ENCODE measurements at places on chromosomes 7 and 10.

GRCh38 chr10:88791924-88792323 is 10.6 kb upstream of the LIPM start:
- no peak for DNase-seq

DNA sequence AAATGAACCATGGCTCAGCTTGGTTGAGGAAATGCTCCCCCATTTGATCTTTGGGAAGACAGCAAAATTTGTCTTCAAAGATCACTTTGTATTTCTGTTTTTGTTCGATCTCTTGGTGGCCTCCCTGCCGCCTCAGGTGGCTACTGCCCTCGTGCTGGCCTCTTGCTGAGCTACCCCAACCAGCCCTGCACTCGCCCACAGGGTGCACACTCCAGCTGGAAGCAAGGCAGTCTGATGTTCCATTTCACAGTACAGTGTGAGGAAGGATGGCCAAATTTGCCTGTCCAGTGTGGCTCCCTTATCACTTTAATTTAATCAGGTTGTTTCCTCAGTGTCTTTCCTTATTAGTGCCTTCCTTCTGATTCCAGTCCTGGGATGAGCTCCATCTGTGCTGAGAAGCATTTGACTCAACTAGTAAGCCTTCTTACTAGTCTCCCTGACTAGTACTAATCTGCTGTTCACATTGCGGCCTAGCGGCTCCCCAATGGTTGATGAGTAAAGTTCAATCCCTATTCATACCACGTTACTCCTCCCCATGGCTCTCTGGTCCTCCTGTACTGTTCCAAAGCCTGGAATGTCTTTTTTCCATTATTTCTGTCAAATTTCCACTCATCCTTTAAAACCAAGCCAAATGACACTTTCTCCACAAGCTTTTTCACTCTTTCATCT is 8.2 kb downstream of the MYOF start:
- no peak for DNase-seq

GRCh38 chr7:101882595-101883564 is 65.5 kb downstream of the CUX1 start:
- peak; percentile 93 for DNase-seq

DNA sequence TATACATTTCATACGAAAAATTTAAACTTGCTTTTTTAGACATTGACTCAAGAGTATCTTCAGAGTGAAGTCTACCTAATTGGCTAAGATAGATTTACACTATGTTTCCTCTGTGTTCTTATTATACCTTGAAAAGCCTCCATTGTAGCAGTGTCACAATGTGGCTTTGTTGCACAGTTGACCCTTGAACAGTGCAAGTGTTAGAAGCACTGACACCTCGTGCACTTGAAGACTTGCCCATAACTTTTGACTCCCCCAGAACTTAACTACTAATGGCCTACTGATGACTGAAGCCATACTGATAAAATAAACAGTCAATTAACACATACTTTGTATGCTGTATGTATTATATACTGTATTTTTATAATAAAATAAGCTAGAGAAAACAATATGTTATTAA is 84.3 kb downstream of the CPED1 start:
- no peak for DNase-seq

GRCh38 chr10:47018026-47018735 is 107.0 kb downstream of the PTPN20 start:
- DNase-seq = no peak

DNA sequence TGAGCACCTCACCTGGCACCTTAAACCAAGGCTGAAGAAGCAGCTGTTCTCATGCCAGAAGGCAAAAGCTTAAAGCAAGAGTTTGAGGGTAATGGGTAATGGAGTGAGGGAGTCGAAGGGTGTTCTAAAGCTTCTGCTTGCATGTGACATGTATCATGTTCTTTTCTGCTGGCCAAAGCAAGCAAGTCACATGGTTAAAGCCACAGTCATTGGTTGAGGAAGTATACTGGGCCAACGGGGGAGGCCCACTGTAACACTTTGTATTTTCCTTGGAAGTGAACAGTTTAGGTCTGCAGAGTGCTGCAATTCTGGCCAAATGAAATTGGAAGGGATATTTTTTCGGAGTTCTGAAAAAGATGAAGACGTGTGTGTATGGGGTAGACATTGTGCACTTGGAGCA is 75.7 kb downstream of the REEP3 start:
- no peak for DNase-seq

DNA sequence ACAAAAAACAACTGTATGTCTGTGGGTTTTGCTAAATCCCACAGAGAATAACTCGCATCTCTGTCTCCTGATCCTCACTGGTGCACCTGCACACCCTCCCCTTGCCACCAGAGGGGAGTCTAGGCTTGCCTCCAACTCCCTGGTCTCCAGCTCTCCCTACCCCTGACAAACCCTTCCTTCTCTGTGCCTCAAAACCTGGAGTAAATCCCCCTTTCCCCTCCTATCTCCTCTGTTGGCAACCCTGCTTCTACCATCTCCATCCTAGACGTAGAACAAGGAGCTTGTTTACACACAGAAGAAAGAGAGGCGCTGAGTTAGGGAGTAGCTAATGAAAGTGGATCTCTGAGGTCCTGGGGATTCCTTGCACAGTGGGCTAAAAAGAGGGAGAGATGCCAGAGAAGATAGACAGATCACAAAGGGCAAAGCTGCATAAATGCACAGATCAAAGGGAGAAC is 6.0 kb downstream of the MBLAC1 start:
- no peak for DNase-seq

DNA sequence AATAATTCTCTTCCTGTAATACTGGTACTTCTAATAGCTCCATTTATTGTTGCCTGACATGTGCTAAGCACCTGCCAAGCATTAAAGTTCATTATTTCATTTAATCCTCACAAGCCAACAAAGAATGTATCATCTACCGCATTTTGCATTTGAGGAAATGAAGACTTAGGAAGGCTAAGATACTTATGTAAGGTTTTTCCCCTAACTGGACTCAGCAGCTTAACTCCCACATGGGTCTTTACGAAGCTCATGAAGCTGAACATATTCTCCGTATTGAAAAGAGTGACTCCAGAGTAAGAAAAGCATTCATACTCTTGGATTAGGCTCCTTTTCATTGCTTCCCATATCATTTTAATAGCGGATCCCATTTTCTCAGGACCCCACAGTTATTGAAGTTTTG is 155.7 kb upstream of the TMEM72 start:
- DNase-seq = no peak

GRCh38 chr7:75704928-75705327 is 33.8 kb downstream of the HIP1 start:
- no peak for DNase-seq

DNA sequence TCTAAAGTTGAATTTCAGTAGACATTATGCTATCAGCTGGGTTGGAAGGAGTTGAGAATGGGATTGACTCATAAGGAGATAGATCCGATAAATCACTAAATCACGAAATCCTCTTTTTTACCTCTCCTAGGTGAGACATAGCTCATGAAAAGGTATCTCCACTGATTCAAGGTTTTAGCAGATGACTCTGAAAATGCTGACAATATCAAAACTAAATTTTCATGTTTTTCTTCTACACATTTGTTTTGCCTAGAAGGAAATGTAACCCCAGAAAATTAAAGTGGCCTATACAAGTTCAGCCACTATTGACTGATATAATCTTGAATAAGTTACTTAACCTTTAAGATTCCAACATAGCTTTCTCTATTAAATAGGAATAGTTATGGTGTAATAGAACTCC is 82.2 kb upstream of the VWDE start:
- no peak for DNase-seq

- DNase-seq = no peak
Observed at GRCh38 chr7:93011351-93012294, 106.2 kb downstream of the SAMD9 start.

DNA sequence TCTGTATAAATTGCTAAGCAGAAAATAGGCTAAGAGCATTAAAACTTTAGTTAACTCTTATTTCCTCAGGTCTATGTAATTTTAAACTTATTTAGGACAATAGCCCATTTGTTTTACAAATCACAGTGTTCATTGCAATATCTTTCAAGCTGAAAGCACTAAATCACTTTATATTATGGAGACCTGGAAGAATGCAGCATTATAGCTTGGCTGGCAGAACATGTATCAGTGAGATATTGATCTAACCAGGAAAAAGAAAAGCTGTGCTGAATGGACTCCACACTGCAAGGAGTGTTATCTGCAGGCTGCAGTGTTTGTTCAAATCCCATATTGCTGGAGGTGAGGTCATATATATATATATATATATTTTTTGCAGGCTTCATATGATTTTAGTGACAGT is 517.5 kb downstream of the NRG3 start:
- DNase-seq = no peak

GRCh38 chr7:1248916-1249581 is 16.4 kb downstream of the UNCX start:
- DNase-seq = no peak

DNA sequence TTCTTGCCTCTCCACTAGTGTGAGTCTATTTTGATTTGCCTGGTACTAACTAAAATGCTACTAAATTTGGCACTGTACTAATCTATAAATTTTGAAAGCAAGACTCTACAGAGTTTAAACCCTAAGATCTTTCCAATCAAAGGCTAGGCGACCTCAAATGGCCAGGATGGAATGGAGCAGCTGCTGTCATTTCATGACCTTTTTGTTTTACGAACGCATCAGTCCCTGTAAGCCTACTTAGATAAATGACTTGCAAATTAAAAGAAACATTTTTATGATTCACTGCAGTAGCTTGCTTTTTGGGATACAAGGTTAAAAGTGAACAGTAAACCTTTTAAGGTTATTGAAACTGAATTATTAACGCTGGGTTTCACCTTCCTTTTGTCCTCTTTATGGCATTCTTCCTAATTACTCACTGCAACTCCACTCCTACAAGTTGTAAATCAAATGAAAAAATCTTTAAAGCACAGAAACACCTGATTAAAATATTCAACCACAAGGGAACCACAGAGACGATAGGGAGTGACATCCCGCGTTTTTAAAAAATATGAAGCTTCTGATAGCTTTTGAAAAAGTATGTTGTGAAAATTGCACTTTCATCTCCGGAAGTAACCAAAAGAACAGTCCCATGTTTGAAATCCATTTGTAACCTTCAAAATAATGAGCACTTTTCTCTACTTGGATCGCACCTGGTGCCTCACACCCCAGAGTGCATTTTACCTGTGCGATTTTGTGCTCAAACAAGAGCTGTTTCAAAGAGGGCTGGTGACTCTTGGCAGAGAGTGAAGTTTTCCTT is 595.1 kb downstream of the PARD3 start:
- DNase-seq = no peak

GRCh38 chr7:42193471-42194129 is 43.4 kb downstream of the GLI3 start:
- no peak for DNase-seq

DNA sequence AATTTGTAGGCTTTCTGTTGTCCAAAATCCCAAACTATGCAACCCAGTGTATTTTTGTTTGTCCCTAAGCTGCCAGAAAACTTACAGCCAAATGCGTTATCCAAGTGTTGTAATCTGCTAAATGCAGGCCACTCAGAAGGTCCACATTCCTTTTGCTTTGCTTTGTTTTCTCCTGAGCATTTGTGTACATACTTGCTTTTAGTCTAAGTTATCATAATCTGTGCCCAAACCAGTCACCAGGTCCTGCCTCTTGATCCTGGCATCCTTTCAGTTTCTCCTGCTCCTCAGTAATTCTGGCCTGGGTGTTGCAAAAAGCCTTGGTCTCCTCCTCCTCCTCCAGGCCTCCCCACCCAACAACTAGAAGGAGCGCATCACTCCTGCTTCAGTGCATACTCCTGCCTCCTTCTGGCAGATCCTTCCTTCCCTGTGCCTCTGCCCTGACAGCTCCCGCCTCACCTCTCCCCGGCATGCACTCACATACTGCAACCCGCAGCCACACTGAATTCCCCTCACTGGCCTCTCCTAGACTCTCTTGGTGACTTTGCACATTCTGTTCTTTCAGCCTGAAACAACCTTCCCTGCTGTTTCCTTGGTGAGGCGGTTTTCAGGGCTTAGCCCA is 2.3 kb downstream of the DENND2A start:
- peak; percentile 19 for DNase-seq

DNA sequence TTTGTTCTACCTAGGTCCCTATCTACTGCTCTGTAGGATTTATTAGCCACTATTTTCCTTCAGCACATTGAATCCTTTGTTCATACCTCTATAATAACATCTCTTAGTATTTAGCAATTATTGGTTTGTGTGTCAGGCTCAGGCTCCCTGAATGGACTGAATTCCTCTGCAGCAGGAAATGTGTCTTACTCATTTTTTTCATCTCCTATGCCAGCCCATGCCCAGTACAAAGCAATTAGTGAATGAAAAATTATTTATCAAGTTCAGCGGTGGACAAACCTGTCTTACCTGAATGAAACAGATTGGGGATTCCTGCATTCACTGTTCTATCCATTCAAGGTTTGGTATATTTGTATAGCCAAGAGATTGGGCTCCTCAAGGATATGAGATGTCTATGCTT is 53.7 kb downstream of the C1GALT1 start:
- DNase-seq = no peak

DNA sequence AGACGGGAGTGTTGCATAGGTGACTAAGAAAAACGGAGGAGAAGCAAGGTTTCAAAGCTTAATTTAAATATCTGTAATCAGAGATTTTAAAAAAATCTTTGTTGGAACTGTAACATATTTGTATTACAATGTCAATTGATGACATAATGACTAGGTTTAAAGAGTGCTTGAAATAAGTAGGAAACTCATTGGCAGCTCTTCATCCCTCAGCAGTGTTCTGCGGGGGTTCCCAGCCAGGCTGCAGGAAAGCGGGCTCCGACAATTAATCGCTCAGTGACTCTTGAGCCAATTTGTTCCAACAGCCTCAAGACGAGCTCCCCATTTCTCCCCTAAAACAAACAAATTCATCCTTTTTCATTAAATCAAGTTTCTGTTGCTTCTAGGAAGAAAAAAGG is 22.6 kb downstream of the CPXM2 start:
- DNase-seq = no peak

GRCh38 chr10:24891823-24892222 is 60.6 kb downstream of the PRTFDC1 start:
- no peak for DNase-seq

DNA sequence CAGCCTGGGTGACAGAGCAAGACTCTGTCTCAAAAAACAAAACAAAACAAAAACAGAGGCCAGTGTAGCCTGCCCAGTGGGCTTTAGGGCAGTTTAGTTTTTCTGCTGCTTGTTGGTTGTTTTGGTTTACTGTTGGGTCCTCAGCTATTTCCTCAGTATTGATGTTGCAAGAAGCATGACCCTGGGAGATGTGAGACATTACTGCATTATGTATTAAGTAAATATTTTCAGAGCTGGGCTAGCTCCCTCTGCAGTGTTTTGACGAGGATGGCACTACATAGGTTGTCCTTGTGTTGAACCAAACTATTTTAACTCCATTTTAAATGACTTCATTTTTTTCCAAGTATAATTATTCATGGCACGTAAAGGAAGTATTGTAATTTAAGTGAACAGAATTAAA is 4.8 kb downstream of the AKAP9 start:
- no peak for DNase-seq

- DNase-seq = no peak
Observed at GRCh38 chr7:141674171-141674671, 27.7 kb downstream of the DENND11 start.

- no peak for DNase-seq
Observed at GRCh38 chr7:83111391-83111790, 51.3 kb downstream of the PCLO start.

DNA sequence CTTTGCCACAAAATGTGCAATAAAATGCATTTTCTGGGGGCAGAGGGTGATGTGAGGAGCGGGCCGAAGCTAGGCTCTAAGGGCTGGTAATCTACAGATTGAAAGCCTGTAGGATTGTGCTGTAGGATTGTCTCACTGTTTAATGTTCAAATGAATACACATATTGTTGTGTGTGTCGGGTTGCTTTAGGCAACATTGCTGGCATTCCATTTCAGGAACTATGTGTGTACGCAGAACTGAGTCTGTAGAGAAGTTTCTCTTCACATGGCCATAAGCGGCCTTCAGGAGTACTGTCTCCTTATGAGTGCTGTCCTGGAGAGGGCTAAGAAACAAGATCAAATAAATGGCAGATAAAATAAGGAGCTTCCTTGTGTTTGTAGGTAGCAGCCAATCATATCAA is 540.2 kb downstream of the GATA3 start:
- no peak for DNase-seq

Data from gastrocnemius medialis (tissue), 4 donors.